ENCODE measurements at places on chromosomes 3 and 15. TPM values are rescaled to one million over a fixed set of nuclear protein-coding genes. Genes with fewer than 3 reads are reported as not detected.

- DNase-seq, result no peak
Measured at GRCh38 chr15:82138306-82138705, 92.5 kb upstream of the MEX3B start.

- no peak for DNase-seq
Measured at GRCh38 chr3:13145826-13146642, 72.8 kb upstream of the IQSEC1 start.

The SLC38A3 gene
- polyA plus RNA-seq, result 8.4 TPM

The SLC51B gene
- 9.0 TPM for polyA plus RNA-seq

The AADACL2 gene
- polyA plus RNA-seq, result not detected

GRCh38 chr3:146380046-146380445, 89.3 kb downstream of the PLSCR2 start:
- DNase-seq, result no peak

- DNase-seq, result no peak
Measured at GRCh38 chr3:185789134-185789533, 35.7 kb downstream of the IGF2BP2 start.

- DNase-seq, result no peak
Measured at GRCh38 chr3:10627884-10628572, 122.6 kb upstream of the ATP2B2 start.

DNA sequence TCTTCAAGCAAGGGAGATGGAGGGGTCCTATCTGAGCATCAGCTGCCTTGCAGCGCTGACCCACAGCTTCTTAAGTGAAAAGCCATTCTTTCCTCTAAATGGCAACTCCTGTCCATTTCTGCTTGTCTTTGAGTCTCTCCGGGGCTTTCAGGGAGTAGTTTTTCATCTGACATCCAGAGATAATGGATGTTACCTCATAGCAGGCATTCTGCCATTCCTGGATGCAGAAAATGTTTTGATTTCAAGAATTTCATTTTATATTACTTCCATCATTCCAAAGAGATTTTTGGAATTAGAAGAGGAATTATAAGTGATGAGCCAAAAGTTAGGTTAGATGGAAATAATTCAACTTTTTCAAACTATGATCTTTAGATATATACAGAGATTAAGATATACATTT, 44.9 kb upstream of the GABRG3 start:
- DNase-seq, result no peak

Measured in left renal cortex interstitium (tissue), 4 donors.